Stimulated activated CD4-positive, alpha-beta T cell treated with anti-CD3 and anti-CD28 coated beads, TNF-alpha, amount 100 ng/mL, for 1 hour (primary cell): ENCODE measurements at places on chromosomes 1 and 21.

DNA sequence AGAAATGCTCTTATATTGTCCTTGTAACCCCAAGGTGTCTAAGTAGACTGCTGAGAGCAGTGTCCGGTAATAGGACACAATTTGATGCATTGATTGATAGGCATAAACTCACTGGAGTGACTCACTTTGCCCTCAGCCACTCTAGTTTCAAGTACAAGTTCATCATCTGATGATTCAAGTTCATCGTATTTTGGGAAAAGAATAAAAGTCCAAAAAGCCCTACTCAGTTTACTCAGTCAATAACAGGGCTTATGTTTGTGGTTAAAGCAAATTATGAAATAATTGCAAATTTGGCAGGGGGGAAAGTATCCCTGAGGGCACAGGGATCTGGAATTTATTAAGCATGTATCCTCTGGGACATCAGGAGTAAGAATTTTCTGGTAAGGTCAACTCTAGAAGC is 7.6 kb upstream of the ATF3 start:
- DNase-seq, result no peak

- no peak for DNase-seq
These were observed 135.5 kb downstream of the HIVEP3 start for GRCh38 chr1:41783189-41783639.

- no peak for DNase-seq
These were observed 43.5 kb downstream of the B3GALNT2 start for GRCh38 chr1:235460770-235461169.

DNA sequence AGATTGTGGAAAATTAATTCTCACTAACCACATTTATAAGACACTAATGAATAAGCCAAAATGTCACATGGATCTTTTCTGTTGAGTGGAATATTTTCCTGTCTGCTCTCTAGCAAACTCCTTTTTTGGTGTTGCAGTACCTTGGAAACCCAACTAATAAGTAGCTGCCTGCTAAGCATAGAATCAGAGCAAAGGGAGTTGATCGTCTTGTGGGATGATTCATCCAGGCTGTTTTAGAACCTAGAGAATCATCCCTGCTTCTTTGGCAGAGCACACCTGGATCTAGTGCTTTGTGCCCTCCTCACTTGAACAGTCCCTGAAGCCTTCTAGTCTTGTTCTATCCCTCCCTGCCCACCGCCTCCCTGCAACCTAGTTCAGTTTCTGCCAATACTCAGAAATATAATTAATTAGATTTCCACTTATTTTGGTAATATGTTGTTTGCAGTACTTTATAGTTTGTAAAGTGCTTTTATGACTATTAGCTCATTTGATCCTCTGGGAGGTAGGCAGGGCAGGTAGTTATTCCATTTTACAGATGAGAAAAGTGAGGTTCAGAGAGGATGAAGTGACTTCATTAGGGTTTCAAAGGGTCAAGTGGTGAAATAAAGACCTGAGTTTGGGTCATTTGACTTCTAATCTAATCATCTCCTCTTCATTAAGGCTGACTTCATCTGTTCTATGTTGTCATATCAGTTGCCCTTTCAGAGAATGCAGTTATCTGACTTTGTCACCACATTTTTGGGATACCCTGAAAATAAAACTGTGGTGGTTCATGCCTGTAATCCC is 2.5 kb downstream of the AGO4 start:
- DNase-seq, result no peak

- DNase-seq, result no peak
These were observed 3.5 kb upstream of the KRTAP27-1 start for GRCh38 chr21:30340714-30341573.

DNA sequence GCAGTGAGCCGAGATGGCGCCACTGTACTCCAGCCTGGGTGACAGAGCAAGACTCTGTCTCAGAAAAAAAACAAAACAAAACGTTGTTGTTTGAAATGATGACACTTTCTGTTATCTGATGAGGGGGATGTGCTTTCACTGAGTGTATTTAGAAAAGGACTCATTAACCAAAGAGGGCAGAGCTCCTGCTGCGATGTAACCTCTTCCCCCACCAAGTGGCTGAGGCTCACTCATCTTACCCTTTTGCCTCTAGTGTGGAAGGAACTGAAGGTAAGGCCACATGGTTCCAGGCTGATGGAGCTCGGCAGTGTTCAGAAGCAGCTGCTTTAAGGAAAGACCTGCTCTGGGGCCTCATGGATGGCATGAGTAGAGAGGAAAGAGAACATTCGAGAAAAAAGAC is 105.7 kb upstream of the RUNX1 start:
- no peak for DNase-seq

GRCh38 chr1:232422898-232423297 is 207.0 kb downstream of the SIPA1L2 start:
- DNase-seq, result no peak

- DNase-seq, result no peak
These were observed 39.6 kb downstream of the RSPH1 start for GRCh38 chr21:42456457-42456856.

- no peak for DNase-seq
These were observed 10.6 kb upstream of the LINGO4 start for GRCh38 chr1:151815716-151816327.

DNA sequence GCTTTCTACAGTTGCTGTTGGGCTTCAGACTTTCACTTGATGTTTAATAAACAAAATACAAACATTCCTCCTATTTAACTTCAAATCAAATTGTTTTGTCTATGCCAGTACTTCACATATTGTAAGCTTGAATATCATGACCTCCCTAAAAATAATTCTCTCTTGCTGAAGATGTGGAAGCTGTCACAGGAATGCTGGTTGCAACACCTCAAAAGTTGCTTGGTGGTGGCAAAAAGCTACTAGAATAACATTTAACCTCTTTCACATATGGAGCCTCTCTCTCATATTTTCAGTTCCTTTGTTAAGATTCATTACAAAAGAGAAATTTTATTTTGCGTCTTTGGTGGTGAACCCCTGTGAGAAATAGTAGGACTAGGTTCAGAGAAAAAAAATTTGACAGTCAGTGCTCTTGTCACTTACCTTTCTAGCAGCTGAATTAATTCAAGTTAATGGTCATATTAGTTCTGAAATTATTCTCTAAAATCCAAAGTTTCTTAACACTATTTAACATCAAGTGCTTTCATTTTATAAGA is 25.5 kb upstream of the F13B start:
- no peak for DNase-seq
